ENCODE measurements at places on chromosomes 11 and 22.
A peak's percentile ranks its signal among the peaks of the same experiment; 100 is the strongest.

DNA sequence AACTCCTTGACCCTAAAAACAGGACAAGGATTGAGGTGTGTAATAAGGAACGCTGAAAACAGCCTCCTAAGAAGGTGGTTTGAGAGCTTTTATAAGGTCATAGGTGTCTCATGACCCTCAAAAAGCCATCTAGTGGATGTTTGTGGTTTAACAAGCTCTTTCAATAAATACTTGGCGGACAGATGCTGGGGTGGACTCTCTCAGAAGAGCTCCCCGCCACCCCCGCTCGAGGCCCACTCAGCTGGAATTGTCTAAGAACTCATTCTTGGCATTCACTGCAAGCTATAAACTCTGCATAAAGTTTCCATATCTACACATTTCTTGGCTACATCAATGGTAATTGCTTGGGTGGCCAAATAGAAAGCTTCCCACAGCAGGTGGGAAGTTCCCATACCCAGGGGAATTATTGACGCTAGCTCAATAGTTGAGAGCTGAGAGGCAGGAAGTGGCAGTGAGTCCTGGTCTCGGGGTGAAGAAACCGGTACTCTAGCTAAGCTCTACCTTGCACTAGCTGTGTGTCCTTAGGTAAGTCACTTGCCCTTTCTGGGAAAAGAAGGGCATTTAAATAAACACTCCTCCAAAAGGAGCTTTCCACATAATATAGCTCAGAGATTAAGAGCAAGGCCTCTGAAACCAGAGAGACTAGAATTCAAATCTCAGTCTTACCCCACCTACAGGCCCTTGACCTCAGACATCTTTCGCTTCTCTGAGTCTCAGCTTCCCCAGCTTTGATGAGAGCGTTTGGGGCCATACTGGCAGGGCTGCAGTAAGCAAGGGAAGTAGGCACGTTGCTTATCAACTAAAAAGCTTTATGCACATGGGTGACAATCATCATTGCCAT is 6.4 kb downstream of the MS4A15 start:
- peak; percentile 7 for DNase-seq

DNA sequence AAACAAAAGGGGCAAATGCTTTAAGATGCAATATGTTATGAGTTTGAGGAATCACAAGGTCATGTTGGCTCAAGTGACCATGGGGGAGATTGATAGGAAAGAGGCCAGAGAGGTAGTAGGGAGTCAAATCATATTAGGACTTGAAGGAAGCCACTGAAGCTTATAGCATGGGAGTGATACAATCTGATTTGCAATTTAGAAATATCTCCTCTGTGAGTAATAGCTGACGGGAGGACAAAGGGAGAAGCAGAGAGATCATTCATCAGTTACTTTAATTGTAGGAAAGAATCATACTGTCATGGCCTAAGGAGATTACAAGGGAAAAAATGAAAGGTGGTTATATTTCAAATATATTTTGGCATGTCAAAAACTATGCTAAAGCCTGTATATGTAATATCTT is 793.6 kb upstream of the RAG2 start:
- no peak for DNase-seq

GRCh38 chr11:100329352-100329751 is 357.7 kb upstream of the ARHGAP42 start:
- DNase-seq: no peak

GRCh38 chr11:107041088-107041444 is 22.8 kb upstream of the GUCY1A2 start:
- DNase-seq: no peak

GRCh38 chr11:69199583-69200315 is 44.0 kb downstream of the SMIM38 start:
- DNase-seq: no peak

- DNase-seq: no peak
These were observed 271.8 kb downstream of the TBC1D22A start for GRCh38 chr22:47034076-47034808.

DNA sequence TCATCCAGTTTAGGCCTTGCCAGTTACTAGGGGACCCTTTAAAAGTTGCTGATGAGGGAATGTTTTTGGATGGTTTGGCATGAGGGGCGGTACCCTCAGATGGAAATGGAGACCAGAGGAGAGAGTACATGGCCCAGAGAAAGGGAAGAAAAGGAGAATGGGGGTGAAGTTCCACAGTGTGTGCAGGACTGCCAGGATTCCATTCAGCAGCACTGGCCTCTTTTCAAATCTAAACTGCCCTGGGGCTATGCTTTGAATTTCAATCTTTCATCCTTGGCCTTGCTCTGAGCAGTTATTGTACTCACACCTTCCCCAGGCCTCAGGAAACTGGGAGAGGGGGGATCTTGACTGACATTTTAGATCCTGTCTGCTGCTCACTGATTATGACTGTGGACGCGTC is 3.0 kb downstream of the SLC3A2 start:
- no peak for DNase-seq

- DNase-seq: no peak
These were observed 7.0 kb upstream of the IGLL5 start for GRCh38 chr22:22880645-22881044.

DNA sequence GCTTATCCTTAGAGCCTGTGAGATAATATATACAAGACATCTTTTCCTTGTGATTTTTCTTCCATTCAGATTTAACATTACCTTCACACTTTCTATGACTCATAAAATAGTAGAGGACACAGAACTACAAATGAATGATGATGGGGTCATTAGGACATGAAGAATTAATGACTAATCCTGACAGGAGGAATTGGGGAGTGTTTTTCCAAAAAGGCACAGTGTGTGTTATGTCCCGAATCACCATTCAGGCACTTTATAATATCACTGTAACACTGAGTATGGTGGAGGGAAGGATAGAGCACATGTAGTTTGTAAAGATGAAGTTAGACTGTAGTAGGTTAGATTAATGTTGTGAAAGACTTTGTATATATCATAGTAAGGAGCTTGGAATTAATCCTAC is 391.3 kb downstream of the JRKL start:
- DNase-seq: no peak

DNA sequence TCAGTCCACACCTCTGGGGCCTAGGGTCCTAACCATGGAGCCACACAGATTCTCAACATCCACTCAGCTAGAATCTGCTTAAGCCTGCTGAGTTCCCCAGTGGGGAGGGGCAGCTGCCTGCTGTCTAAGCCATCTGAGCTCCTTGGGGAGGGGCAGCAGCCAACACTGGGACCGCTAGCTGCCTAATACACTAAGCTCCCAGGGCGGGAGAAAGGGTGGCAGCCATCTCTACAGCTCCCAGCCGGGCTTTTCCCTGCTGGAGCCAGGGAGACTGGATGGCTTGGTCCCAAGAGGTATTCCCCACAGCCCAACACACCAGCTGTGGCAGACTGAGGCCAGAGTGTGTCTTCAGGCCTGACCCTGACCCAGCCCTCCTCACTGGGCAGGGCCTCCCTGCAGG is 217.3 kb upstream of the TMEM45B start:
- no peak for DNase-seq

GRCh38 chr11:127073621-127074020 is 73.1 kb upstream of the KIRREL3 start:
- no peak for DNase-seq

DNA sequence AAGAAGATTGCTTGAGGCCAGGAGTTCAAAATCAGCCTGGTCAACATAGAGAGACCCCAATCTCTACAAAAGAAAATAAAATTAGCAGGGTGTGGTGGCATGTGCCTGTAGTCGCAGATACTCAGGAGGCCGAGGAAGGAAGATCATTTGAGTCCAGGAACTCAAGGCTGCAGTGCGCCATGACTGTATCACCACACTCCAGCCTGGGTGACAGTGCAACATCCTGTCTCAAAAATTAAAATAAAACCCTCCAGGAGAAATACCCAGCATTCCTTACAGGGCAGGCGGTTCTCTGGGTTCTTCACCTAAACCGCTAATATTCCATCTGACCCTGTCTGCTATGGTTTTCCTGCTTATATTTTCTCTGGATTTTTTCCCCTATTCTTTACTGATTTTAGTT is 13.5 kb downstream of the TCF20 start:
- no peak for DNase-seq

GRCh38 chr22:27801616-27802345 is at the start of gene MN1:
Gene MN1 (minus strand): TSS chr22:27801756. CDS start chr22:27800543, 1,213 bp downstream.
- no peak for DNase-seq

DNA sequence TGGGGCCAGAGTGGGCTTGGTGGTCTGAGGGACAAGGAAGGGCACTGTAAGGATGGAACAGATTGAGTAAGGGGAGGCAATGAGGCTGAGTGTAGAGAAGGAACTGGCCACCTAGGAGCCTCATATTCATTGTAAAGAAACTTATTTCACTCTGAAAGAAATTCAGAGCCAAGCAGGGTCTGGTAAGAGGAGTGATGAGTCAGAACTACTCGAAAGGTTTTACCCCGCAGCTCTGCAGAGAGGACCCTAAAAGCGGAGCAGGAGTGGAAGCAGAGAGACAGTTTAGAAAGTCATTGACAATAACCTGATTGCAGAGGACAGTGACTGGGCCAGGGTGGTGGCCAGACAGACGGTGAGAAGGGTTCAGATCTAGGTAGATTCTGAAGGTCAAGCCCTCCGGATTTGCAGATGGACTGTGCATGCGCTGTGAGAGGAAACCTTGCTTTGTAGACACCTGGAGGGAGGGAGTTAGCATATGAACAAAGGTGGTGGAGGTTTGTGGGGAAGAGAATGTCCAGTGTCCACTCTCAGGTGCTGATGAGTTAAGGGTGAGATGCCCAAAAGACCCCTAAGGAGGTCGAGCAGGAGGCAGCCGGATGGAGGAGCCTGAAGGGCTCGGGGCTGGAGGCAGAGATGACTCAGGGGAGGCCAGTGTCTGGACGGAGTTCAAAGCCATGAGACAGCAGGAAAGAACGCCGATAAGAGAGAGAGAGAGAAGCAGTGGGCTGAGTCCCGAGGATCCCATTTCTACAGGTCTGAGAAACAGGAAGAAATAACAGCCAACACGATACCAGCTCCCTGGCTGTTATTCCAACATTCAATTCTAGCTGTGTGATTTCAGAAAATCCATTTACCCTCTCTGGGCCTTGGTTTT is 546.0 kb downstream of the BRD1 start:
- DNase-seq: peak; percentile 10

- DNase-seq: no peak
These were observed at the start of gene EHF for GRCh38 chr11:34620820-34621792. Gene EHF (plus strand): TSS chr11:34621093. CDS start chr11:34642631, 21,538 bp downstream.

DNA sequence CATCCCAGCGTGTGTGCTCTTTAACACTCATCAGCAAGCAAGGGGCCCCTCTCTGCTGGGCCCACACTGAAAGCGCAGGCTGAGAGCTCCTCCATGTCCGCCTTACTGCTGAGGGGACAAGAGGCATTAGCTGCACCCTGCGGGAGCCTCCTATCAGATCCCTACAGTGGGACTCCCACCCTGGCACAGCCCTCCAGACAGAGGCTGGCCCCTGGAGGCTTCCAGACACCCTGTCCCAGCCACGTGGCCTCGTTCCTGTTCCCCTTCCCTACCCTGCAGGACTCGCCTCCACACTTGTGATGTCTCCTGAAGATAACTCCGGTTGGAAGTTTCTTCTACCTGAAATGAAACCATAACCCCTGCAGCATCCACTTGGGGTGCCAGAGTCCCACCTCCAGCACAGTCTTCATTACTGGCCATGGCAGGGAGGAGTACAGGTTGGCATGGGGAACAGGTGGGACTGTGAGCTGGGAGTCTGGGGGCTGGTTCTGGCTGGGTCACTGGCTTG is 5.0 kb upstream of the SH3BP1 start:
- DNase-seq: no peak

- DNase-seq: no peak
These were observed 281.6 kb downstream of the TBC1D22A start for GRCh38 chr22:47043835-47044721.

DNA sequence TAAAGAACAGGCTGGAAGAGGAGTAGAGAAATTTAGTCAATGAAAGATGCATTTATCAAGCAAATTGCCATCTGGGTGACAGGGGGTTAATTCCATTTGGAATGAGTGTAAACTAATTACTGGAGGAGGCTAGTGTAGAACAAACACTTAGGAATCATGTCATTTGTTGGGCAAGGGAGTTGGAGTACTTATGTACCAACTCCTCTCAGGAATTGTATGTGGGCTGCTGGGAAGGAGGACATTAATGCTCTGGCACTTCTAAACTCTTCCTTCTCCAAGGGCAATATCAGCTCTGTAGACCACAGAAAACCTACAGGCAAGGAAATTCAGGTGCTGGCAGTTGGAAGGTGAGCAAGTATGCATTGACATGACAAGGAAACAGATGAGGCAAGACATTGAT is 141.0 kb downstream of the MSANTD4 start:
- DNase-seq: no peak

DNA sequence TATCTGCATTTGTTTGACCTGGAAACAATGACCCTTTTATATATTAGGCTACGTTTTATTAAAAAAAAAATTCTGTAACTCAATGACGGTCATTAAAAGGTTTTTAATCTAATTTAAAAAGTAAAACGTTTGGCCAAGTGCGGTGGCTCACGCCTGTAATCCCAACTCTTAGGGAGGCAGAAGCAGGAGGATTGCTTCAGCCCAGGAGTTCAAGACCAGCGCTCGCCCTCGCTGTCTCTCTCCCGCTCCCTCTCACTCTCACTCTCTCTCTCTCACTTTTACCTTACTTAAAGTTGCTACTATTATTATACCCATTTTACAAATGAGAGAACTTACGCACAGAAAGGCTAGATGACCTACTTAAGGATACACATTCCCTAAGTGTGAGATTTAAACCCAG is 814 bp upstream of the NARS2 start:
- DNase-seq: no peak

DNA sequence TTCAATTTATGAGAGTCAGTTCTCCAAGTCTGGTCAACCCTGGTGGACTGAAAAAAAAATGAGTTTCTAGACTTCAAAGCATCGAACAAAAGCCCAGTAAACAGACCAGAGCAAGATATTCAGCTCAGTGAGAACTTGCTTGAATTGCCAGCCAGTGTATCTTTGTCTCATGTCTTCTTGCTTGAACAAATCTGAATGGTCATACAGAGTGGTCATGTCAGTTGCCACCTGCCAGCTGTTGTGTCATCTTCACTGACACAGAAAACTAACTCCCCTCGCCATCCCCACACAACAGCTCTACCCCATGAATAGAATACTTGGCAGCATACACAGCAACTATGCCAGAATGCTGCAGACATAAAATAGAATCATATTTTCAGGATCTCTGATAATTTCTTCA is 27.5 kb upstream of the CALCB start:
- DNase-seq: no peak

DNA sequence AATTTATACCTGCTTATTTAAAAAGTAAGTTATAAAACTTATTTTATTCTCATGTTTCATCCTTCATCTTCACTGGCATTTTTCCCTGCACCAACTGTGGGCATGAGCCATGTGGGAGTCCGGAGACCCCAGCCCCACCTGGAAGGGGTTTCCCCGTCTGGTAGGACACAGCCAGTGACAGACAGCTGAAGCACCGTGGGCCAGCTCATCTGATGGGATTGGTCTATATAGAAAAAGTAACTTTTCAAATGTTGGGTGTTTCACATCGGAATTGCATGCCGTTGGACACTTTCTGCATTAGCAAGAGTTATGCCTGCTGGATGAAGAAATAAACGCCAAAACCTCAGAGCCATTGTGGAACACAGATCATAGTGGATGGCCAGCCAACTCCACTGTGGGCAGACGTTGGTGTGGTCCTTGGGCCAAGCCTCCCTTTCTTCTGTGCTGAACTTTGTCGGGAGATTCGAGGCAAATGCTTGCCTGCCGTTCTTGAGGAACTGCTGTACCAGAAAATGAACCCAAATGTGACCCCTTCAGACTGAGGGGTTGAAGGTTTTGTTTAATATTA is 1329.3 kb downstream of the TBC1D22A start:
- DNase-seq: no peak

GRCh38 chr22:40533712-40534378 is 102.7 kb downstream of the MRTFA start:
- no peak for DNase-seq

- DNase-seq: no peak
These were observed 446 bp downstream of the VSTM5 start for GRCh38 chr11:93849751-93850593.

All from HCT116 (cell line).